ENCODE measurements at places on chromosomes 1 and 21. TPM values are rescaled to one million over a fixed set of nuclear protein-coding genes. Genes with fewer than 3 reads are reported as not detected.

DNA sequence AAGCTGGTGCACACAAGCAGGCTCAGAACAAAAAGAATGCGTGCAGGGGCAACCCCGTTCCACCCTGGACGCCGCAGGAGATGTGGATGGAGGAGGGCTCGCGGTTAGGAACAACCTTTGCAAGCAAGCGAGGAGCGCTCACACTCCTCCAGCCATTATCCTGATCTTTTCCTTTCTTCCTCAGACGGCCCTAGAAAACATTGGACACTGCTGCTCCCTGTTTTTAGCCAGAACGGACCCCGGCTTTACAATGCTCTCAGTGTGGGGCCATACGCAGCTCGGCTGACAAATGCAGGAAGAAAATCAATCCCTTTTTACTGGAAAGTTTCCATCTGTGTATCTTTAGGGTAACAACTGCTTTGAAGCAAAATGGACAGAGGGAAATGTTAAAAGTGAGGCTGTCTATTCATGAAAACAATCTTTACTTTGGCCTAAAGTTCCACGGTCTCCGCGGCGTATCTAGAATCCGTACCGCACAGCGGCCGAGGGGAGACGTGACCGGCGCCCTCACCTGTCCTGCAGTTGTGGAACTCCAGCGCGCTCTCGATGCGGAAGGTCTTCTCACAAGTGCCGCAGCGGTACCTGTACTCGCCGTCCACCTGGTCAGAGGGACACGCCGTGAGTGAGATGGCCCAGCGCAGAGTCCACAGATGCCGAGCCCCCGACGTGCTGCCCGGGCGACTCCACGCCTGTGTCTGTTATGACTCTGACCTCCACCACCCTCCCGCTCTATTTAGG, 44.0 kb downstream of the PRDM15 start:
- DNase-seq = no peak

DNA sequence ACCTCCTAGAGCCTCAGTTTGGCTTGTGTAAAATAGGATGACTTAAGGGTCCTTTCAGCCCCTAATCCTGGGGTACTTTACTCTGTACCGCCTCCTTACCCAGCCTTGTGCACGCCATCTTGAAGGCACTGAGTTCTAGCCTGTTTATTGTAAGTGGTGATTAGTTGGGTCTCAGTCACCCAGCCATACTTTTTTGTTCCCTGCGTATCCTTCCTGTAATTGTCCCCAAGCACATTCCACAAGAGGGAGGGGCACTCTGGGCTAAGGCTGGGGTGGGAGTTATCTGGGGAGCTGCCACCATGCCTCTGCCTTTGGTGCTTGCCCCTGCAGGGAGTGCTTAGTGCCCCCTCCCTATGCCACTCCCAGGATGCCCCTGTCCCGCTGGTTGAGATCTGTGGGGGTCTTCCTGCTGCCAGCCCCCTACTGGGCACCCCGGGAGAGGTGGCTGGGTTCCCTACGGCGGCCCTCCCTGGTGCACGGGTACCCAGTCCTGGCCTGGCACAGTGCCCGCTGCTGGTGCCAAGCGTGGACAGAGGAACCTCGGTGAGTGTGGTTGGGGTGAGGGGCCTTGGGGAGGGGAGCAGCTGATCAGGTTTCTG, 856 bp downstream of the FDPS start:
- DNase-seq = peak; percentile 69

GRCh38 chr1:208172423-208173145, 71.6 kb downstream of the PLXNA2 start:
- DNase-seq = no peak

DNA sequence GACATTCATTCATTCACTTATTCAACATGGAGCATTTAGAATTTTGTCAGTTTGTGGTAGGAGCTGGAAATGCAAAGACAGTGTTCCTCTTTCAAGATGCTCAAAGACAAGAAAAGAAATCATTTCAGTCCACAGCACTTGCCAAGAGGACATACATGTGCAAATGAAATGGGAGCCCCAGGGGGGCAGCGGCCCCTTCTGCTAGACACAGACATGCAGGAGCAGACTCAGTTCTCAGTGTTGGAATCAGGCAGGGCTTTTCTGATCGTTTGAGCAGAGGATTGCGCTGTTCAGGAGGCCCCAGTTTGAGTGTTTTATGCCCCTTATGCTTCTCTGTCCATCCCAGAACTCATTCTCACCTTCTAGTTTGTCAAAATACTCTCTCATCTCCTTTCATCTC, 35.6 kb upstream of the VASH2 start:
- no peak for DNase-seq

GRCh38 chr21:42252325-42252654, 33.4 kb downstream of the ABCG1 start:
- DNase-seq = no peak

- no peak for DNase-seq
Measured at GRCh38 chr1:206506405-206507283, 687 bp upstream of the RASSF5 start.

DNA sequence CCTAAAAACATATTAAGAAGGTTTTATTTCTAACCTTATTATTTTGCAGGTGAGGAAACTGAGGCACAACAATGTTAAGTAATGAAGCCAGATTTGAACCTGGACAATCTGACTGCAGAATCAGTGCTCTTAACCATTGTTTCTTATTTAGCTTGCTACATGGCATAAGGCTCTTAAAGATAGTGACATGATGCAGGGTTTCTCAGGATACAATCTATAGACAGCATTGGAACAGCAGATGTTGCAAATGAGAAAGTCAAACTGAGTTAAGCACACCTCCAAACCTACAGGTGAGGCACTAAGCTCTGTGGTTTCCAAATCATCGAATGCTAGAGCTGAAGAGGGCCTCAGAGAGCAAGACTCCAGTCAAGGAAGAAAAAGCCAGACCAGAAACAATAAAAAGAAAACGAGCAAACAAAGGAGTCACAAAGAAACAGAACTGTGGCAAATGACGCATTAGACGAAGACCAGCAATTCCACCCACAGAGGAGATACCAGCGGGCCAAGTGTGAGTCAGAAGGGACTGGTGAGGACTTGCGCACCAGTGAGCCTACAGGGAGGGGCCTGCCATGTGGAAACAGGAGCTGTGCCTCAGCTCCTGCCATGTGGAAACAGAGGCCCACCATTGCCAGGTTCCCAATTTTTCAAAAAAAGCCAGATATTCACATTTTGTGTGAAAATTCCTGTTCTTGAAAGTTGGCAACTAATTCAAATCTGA, 14.4 kb downstream of the CD58 start:
- peak; percentile 74 for DNase-seq

DNA sequence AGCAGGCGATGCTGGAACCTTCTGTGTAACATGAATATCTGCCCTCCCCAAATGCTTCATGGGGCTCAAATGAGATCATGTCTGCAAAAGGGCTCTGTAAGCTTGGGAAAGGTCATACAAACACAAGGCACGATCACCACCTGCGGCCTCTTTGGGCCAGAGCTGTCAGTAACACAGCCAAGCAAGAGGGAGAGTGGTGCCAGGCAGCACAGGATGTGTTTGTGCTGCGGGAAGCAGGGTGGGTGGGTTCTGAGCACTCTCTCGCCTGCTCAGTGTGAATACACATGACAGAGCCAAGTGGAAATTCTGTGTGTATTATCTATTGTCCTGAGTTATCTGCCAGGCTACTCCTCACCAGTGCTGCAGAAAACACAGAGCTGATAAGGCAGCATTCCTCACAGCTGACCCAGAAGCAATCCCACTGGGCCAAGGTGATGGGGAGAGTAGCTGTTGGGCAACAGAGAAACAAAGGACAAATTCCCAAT, 101.2 kb downstream of the LAMC2 start:
- DNase-seq = peak; percentile 98

DNA sequence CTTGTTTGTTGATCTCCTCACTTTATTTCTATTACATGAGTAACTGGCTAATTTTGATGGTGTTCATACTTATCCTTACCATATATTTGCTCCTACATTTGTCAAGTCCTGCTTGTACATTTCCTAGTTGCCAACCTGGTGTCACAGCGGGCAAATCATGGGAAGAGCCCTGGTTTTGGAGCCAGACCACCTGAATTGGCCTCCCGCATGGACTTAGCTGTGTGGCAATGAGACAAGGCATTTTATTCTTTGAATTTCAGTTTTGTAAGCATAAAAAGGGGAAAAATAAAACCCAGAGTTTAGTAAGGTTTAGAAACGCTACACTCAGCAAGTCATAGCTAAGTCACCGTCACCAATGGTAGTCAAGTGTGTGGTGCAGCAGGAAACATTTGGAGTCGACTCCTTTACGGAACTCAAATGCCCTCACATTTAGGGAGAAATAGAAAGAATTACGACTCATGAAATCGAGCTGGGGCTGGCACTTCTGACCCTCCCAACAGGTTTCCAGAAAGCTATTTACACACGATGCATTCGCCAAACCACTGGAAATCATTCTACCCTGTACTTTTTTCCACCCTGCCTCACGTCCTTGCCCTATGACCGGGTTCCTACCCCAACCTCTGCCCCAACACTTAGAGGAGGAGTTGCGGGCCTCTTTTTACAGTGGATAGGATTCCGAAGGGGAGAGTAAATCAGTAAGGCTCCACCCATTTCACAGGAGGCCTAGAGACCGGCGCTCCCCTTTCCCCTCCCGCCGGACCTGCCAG, 492 bp upstream of the PGM1 start:
- no peak for DNase-seq

The BMP8B gene
- total RNA-seq = 0.13 TPM

The F3 gene
- total RNA-seq = 2.0 TPM
